HT1080 (cell line): ENCODE measurements at places on chromosomes 2 and 18.

DNA sequence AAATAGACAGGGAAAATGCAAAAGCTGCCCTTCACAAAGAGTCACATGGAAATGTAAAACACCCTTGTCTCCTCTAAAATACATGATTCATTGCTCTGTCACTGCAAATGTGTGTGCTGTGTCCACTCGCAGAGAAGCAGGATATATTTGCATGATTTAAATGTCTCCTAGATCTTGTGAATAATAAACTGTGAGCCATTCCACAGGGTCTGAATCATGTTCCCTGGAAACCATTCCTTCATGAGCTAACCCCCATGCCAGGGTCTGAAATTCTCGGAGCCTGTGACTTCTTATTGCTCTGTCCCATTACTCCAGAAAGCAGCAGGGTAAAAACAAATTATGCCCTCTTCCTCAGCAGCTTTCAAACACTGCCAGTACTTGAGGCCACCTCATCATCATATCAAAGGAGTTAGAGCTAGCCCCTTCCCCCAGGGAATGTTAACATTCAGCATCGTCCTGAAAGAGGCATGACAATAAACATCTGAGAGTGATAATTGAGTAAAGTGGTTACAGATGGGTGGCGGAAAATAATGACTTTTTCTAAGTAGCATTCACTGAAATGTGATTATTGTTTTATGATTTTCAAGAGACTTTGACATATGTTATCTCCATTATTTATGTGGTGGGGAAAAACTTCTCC is 11.7 kb upstream of the CNGA3 start:
- peak; percentile 94 for DNase-seq

DNA sequence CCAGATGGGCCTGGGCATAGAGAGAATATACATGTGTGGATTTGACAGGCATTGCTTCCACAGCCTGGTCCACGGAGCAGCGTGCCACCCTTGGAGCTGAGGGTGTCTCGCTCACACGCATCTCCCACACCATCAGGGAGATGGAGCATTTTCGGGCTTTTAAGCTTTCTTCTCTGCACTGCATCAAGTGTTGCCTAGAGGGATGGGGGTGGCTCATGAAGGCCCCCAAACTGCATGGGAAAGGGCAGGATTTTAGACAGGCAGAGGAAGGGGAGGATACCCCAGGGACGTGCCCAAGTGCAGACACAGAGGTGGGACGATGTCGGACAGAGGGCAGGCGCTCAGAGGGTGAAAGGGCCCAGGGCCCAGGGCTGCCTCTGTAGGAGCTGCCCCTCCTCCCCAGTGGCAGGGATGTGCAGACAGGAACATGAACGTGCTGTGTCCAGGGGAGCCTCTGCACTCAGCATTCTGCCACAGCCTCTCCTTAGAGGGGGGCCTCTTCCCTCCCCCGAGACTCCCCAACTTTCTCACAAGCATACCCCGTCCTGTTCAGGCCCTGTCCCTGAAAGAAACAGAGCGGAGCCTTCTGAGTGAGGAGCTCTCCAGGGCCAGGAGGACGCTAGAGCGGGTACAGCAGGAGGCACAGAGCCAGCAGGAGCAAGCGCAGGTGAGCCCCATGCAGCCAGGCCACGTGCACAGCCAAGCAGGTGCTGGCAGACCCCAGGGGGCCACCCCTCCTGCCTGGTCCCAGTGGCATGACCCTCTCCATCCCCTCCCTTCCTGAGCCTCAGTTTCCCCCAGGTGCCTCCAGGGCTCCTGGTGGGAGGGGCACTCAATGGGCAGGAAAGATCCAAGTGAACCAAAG is 42.9 kb upstream of the SNED1 start:
- no peak for DNase-seq

DNA sequence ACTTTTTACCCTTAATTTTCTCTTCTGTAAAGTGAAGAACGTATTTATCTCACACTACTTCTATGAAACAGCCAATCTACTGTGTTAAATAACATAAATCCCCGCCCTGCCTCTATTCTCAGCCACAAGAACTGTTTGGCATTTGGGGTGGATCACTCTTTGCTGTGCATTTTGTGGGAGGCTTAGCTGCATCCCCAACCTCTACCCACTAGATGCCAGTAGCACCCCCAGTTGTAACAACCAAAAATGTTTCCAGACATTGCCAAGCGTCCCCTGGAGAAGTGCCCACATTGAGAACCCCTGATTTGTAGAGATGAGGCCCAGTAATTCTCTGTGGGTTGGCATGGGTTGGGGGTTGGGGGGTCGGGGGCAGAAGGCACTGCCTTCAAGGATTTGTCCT is 94.7 kb upstream of the BOD1L2 start:
- no peak for DNase-seq

GRCh38 chr2:37838541-37839167 is 86.4 kb upstream of the RMDN2 start:
- DNase-seq: no peak

DNA sequence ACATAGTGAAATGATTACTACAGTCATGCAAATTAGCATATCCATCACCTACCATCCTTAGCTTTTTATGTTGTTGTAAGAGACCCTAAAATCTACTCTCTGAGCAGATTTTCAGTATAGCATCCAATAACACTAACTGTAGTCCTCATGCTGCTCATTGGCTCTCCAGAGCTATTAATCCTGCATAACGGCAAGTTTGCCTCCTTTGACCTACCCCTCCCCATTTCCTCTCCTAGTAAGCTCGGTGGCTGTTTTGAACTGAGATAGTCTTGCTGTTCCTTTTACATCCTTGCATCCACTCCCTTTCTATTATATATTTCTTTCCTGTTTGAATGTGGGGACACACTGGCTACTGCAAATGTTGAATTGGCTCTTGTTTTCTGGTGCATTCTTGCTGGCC is 481.5 kb downstream of the TSN start:
- no peak for DNase-seq

DNA sequence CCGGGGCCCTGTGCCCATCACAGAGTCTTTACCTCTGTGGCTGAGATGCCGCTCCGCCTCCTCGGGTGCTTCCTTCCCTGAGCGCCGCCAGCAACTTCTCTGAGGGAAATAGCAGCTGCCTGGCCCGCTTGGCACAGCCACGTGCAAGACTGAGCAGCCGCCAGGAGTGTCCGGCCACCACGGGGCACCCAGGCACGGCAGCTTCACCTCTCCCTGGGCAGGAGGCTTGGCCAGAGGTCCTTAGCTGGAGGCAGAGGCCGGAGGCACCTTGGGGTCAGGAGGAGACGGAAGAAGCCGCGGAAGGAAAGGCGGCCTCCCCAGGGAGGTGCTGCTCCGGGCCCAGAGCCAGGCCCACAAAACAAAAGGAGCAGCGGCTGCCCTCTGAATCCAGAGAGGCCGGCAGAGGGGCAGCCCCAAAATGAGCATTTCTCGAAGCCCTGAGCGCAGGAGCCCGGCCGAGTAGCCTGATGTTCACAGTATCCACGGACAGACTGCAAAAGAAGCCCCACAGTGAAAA is 6.0 kb upstream of the LIMS2 start:
- no peak for DNase-seq

- peak; percentile 24 for DNase-seq
Measured at GRCh38 chr2:166351319-166351718, 24.4 kb downstream of the SCN9A start.

DNA sequence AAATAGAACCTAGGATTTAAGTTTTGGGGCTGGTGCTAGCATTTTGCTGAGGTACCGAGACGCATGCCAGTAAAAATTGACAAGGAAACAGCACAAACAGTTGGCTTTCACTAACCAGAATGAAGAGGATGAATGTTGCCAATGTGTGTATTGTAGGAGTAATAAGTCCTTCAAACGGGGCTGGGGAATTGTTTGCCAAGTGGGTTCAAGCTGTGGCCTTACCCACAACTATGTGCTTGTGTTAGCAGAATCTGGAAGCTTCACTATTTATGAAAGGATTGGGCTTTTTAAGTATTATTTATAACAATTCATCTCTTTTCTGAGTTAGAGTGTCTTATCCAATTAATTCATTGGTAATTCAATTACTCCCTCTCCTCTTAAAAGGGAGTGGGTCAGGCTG is 15.0 kb upstream of the KIF5C start:
- DNase-seq: no peak

DNA sequence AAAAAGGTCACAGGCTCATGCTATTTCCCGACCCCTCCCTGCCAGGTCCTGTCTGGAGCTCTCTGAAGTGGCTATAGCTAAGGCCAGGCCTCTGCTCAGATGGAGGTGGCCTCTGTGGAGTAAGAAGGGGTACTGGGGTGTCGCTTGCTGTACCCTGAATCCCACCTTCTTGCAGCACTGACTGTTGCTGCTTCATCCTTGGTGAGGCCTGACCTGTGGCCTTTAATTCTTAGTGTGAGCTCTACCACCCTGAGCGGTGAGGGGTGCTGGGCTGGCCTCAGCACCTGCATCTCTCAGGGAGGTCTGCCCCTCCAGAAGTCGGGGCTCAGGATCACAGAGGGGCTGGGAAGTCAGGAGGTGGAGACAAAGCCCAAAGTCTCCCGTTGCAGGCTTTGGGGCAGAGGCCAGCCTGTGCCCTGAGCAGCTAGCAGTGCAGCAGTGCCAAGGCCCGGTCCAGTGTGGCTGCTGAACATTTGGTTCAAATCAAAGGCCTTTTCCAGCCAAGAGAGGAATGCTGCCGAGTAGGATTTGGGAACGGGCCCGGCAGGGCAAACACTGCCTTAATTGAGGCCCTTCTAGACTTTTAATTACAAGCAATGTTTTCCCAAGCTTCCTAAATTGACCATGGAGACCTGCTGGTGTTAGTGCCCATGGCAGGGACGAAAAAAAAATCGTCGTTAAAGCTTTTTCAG is 133.5 kb upstream of the HAAO start:
- DNase-seq: no peak

- DNase-seq: peak; percentile 27
Measured at GRCh38 chr18:32469190-32469651, 1.5 kb downstream of the GAREM1 start.

GRCh38 chr2:148252646-148253045 is 231.8 kb downstream of the MBD5 start:
- no peak for DNase-seq

DNA sequence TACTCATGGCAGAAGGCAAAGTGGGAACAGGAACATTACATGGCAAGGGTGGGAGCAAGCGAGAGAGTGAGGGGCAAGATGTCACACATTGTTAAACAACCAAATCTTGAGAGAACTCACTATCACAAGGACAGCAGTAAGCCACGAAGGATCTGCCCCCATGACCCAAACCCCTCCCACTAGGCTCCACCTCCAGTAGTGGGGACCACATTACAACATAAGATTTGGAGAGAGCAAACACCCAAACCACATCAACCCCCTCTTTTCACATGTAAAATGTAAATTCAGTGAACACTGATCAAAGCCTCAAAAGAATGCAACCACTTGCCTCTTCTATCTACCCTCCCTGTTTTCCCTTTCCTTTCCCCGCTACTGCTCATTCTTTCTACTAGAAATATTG is 43.6 kb upstream of the TNP1 start:
- no peak for DNase-seq

DNA sequence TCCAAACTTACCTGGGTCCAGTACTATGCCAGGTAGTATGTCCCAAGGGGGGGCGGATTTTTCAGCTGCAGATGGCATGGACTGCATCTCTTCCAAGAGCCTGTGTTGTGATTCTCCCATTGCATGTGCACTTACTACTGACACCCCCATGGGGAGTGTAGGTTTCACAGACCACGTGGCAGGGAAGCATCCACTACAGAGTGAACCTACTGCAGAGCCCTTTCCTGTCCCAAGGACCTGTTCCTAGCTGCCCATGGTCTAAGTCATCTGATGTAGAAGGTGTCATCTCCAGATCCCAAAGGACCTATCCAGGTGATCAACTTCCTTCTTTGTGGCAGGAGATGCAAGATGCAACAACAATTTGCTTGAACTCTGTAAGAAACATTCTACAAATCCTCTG is 9.9 kb upstream of the SULT1C3 start:
- no peak for DNase-seq

DNA sequence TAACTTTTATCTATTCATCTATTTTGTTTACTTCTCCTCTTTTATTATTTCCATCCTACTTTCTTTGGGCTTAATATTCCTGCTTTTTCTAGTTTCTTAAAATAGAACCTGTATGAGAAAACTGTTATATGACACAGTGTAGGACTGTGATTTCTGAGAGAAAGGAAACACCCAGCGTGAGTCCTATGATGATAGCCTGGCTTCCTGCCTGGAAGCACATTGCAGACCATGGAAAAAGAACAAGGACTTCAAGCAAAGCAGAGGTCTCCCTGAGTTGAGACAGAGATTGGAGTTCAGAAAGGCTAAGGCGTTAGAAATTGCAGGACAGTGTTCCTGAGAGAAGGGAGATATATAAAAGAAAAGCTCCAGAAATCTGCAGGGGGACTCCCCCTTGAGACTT is 7.8 kb downstream of the RBM44 start:
- DNase-seq: peak; percentile 26

GRCh38 chr2:233259730-233260129 is 8.3 kb downstream of the ATG16L1 start:
- no peak for DNase-seq

DNA sequence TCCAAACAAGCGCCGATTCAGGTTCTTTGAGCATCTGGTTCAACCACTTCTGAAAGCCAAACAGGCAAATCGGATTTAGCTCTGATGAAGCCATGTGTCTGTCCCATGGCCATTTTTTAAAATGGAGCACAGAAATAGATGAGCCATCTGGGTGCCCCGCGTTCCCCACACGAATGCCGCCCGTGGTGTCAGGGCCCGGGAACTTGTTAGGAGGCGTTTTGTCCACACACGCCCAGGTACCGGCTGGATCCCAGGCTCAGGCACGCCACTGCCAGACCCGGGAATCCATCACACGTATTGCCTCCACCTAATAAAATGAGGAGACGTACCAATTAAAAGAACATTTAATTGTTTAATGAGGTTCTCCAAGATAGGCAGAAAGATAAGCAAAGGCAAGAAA is 374.4 kb upstream of the SALL3 start:
- no peak for DNase-seq

- peak; percentile 99 for DNase-seq
Measured at GRCh38 chr18:24995056-24995455, 356.9 kb downstream of the ZNF521 start.

DNA sequence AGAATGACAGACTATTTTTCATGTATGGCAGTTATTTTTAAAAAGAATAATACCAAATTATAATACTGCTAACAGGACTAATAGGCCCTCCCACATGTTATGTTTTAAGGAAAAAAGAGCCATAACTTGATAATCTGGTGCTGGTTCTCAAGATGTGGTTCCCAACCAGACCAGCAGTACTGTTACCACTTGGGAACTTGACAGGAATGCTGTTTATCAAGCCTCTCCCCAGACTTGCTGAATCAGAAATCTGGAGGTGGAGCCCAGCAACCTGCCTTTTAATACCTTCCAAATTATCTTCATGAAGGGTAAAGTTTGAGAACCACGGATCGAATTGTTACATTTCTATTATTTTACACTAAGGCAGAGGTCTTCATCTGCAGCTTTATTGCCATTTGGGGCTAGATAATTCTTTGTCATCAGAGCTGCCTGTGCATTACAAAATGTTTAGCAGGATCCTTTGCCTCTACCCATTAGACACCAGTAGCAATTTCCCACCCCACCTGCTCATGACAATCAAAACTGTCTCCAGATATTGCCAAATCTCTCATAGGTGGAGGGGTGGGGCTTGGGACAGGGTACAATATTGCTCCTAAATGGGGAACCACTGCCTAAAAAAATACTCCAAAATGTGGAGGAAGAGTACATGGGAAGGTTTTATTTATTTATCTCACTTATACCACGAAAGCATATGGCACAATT is 629.6 kb downstream of the ARHGAP15 start:
- DNase-seq: no peak

GRCh38 chr2:33215299-33215698 is 261.1 kb upstream of the RASGRP3 start:
- peak; percentile 69 for DNase-seq

GRCh38 chr2:96436416-96436815 is 68.7 kb downstream of the NEURL3 start:
- DNase-seq: no peak

- no peak for DNase-seq
Measured at GRCh38 chr2:79131687-79132086, 11.4 kb downstream of the REG1A start.

GRCh38 chr2:206203331-206203730 is 43.6 kb downstream of the EEF1B2 start:
- no peak for DNase-seq
